ENCODE measurements at places on chromosomes 3 and 15. TPM values are rescaled to one million over a fixed set of nuclear protein-coding genes. Genes with fewer than 3 reads are reported as not detected.

RAB6B gene
- total RNA-seq: 3.9 TPM

DNA sequence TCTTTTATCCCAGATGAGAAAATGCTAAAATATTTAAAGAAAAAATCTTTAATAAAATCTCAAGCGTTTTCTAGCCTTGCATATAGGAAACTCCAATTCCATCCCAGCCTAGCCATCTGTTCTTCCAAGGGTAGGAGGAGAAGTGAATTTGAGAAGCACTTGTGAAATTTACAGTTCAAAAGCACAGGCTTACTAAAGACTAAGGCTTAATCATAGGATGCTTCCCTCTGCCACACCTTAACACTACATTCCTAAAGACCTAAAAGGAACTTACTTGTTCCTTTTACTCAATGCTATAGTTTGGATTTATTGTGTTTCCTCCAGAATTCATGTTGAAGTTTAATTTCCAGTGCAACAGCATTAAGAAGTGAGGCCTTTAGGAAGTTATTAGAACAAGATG, 764.8 kb upstream of the CADM2 start:
- no peak overlapping the region for H3K27ac ChIP-seq
- H3K4me3 ChIP-seq: no peak overlapping the region
- no peaks in the 10 kb centered on the region for H3K27me3 ChIP-seq

PLAAT1 gene
- not detected for total RNA-seq

DNA sequence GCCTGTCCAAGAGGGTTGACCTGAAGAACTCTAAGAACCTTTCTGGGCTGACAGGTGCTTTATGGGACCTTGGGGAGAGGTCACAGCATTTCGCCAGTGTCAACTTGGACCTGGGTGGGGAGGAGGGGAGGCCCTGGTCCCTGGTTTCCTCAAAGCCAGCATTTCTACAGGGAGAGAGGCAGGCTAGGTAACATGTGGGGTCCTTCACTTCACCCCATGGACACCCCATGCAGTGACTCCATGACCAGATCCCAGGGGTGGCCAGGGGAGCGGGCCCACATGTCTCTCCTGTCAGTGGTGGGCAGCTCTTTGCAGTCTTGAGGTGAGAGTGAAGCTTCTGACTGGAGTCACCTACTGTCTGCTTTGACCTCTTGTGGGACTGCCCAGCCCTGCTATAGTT, 35.8 kb downstream of the GOLGA6L10 start:
- H3K4me1 ChIP-seq: no peaks in the 10 kb centered on the region
- H3K27ac ChIP-seq: no peak overlapping the region
- H3K36me3 ChIP-seq: no peaks in the 10 kb centered on the region
- H3K4me3 ChIP-seq: no peak overlapping the region
- no peak for DNase-seq

DNA sequence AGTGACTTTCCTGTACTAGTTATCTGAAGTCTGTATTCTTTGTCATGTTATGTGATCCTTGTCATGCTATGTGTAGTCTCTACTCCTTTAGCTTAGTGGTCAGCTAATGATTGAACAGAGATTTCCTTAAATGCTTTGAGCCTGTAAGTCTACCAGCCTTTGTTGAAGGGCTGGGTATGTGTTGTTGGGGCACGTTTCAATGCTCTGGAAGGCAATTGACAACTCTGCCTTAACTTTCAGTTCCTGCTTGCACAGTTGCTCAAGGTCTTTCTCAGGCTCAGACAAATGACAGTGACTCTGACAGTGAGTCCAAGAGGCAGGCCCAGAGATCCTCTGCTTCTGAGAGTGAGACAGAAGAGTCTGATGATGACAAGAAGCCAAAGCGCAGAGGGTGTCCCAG, 89.3 kb downstream of the CHD2 start:
- DNase-seq: no peak
- no peaks in the 10 kb centered on the region for H3K36me3 ChIP-seq
- H3K4me3 ChIP-seq: no peak overlapping the region
- no peaks in the 10 kb centered on the region for H3K27me3 ChIP-seq
- no peak overlapping the region for H3K27ac ChIP-seq

SLC51A gene
- total RNA-seq: 14.2 TPM

- no peaks in the 10 kb centered on the region for H3K27me3 ChIP-seq
- no peaks in the 10 kb centered on the region for H3K4me1 ChIP-seq
- no peaks in the 10 kb centered on the region for H3K36me3 ChIP-seq
These were observed 55.1 kb downstream of the CBLB start for GRCh38 chr3:105813710-105814109.
